Fibroblast of skin of left quadriceps (primary cell): ENCODE measurements at places on chromosomes 12 and 14.

- DNase-seq, result no peak
These were observed 20.9 kb upstream of the EEA1 start for GRCh38 chr12:92950011-92950410.

DNA sequence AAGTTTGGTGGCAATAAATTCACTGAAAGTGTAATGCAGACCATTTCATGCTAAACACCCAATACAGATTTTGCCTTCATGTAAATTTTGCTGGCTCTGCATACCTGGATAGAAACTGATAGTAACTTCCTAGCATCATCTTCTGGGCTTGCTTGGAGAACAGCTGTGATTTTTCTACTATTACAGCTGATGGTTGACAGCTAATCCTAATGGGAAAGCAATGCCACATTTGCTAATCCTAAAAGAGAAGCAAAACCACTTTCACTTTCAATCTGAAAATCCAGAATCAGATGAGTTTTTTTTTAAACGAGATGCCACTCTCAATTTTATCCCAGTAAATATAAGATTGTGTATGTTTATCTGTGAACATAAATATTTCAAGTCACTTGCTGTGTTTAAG lies 1035.9 kb downstream of the TRHDE start:
- no peak for DNase-seq

- no peak for DNase-seq
These were observed 186.6 kb downstream of the PAX9 start for GRCh38 chr14:36848213-36848612.

DNA sequence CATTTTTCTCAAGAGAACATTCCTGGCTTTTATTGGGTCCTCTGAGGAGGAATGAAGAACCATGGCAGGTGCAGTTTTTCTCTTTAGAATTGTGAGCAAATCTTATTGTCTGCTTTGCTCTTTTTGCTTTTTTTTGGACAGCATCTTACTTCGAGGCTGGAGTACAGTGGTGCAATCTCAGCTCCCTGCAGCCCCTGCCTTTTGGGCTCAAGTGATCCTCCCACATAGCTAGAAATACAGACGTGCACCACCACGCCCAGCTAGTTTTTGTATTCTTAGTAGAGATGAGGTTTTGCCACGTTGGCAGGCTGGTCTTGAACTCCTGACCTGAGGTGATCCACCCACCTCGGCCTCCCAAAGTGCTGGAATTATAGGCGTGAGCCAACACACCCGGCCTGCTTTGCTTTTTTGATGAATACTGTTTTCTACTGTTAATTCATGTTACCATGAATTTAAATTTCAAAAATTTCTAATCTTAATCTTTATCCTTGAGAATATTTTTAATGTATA lies 71.5 kb downstream of the POLR3B start:
- DNase-seq, result no peak

GRCh38 chr14:96914571-96915128 lies 117.5 kb downstream of the VRK1 start:
- DNase-seq, result no peak

DNA sequence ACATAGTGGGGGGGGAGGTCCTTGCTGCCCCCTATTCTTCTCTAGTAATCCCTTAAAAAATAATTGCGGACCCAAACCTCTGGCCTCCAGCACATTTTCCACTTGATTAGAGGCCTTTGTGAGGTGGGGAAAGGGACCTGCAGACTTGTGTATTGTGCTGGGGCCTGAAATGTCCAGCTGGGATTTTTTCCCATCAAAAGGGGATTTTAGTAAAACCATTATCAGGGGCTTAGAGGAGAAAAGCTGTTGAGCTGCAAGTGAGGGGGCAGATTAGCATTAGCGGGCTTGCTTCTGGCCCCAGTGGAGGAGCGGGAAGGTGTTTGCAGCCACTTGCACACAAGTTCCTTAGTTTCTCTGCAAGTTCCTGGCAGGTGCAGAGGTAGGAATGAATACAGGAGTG lies 13.9 kb downstream of the FBXL14 start:
- DNase-seq, result no peak

GRCh38 chr12:95017482-95017881 lies 14.0 kb upstream of the NDUFA12 start:
- no peak for DNase-seq

- DNase-seq, result no peak
These were observed 126.7 kb upstream of the PTPRQ start for GRCh38 chr12:80317307-80317706.

DNA sequence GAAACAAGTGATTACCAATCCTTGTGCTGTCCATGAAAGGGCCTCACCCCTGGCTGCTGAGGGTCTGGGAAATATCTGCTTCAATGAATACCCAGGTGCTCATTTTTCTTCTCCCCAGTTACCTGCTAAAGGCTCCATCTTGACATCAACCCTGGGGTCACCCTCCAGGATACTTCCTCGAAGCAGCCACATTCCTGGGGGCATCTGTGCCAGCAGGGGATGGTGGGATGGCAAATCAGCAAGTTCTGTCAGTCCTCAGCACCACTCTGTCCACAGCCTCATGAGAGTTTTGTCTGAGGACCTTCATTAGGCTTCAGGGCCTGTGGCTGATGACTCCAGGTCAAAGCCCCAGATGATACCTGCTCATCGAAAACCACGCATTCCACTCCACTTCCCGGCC lies 124.8 kb downstream of the ZFP36L1 start:
- DNase-seq, result no peak

GRCh38 chr12:47238669-47239114 lies 158.9 kb upstream of the AMIGO2 start:
- peak; percentile 48 for DNase-seq

- DNase-seq, result no peak
These were observed 197.8 kb downstream of the SOX5 start for GRCh38 chr12:23751641-23752040.

DNA sequence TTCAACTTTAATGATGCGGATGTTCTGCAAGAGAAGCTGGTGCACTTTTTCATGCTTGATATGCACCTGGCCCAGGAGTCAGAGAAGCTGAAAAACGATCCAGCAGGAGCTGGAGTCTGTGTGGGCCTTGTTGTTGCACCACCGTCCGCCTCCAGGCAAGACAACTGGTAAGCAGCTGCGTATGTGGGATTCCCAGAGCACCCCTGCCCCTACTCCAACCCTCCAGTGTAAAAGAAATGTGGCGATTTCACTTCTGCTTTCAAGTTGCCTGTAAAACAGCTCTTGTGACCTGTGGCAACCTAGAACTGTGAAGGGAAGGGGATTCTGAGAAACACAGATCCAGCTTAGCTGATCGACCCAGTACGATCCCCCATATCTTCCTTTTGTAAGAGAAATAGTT lies 154.1 kb upstream of the PELI2 start:
- DNase-seq, result no peak

DNA sequence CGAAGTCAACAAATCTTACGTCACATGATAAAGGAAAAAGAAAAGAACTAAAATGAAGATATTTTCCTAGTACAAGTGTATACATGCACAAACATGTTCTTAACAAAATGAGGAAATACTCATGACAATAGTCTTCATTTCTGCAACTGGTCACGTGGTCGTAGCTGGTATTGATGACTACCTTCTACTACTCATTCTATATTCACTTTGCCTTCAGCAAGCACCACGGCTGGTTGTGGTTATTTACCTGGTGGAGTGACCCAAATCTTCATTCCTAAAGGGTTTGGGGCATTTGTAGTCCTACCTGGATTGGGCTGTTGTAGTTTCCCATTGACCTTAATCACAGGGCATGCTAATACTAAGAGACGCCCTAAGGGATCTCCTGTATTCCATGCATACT lies 51.2 kb downstream of the FIGNL2 start:
- no peak for DNase-seq

- no peak for DNase-seq
These were observed 4.0 kb upstream of the GEMIN2 start for GRCh38 chr14:39109893-39110715.

- no peak for DNase-seq
These were observed 144.2 kb downstream of the SLC38A6 start for GRCh38 chr14:61125041-61125866.
